ENCODE measurements at places on chromosomes 7 and 10.

GRCh38 chr10:72088889-72089575 is 681 bp upstream of the SPOCK2 start:
- DNase-seq = no peak

- no peak for DNase-seq
Measured at GRCh38 chr7:142134909-142135308, 23.4 kb downstream of the MGAM2 start.

GRCh38 chr10:112956631-112957350 is 6.7 kb downstream of the TCF7L2 start:
- no peak for DNase-seq

DNA sequence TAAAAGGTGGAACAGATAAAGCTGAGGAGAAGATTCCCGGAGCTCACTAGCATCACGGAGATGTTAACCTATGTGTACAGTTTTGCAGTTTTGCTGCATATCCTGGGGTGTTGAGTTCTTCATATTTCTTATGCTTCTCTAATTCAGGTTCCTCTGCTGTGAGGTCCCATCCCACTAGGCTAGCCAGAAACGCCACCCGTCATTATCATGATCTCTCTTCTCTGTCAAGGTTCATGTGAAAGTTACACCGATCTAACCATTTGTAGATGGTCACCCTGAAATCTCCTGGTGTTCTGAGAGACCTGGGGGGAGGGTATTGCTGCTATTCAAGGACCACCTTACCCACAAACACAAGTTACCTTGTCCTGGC is 136.3 kb downstream of the CCDC71L start:
- DNase-seq = no peak

DNA sequence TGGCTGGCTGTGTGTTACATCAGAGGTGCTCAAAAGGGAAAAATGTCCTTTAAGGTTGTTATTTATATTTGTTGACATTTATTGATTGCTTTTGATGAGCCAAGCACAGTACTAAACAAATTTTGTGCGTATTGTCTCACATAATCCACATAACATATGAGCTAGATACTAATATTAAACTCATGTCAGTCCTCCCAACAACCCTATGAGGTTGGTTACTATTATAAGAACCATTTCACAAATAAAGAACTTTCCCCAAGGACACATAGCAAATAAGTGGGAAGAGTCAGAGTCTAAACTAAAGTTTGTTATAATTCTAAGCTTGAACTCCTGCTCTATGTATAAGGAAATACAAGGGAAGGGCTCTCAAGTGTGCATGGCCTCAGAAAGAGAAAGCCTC is 35.6 kb upstream of the OTUD1 start:
- no peak for DNase-seq

GRCh38 chr7:117036053-117036669 is 82.9 kb downstream of the ST7 start:
- no peak for DNase-seq

DNA sequence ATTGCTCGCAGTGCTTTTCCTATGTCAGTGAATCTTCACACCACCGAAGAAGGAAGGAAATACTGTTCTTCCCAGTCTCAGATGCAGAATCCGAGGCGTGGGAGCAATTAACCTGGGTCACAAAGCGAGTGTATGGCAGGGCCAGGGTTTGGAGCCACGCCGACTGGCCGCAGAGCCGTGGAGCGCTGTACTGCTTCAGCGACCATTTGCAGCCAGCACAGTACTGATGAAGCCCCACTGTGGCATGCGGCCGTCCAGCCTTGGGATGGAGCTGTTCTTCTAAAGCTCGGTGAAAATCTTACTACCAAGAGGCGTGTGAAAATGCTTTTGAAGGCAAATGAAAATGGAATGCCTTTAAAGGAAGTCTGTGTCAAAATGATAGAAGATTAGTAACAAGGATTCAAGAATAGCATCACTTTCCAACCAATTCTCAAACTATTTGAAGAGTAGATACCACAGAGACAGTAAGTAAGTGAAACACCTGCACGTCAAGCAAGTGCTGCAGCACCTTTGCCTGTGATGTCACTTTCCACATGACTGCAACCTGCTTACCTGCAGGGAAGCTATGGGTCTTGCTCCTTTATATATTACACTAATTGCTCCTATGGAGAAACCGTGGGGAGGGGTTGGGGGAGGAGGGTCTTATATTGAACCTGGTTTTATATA is 4.9 kb downstream of the PPP2R2D start:
- DNase-seq = no peak

DNA sequence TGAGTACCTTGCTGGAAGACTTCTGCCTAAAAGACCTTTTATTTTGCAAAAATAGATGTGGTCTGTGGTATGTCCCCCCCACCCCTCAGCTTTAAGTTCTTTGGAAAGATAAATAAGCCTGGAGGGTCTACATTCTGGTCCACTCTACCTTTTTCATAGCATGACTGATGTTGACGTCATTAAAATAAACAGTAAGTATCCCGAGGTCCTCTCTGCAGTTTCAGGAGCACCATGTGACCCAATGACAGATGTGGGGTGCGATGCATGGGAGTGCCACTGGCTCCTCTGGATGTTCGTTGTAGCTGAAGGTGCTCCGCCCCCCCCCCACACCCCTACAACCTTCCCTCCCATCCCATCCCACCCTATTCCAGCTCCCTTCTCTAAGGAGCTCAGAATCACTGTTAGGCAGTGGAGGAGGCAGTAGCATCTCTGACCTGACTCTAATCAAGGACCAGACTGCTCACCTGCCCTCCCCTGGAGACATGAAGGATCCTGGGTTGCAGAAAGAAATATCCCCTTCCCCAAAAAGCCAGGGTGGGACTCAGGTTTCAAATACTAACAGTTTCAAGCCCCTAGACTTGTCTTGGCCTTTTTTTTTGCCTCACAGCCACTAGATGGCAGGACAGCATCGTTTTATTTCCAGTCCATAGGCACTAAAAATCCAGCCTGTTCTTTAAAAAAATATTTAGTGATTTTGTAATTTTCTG is 25.1 kb downstream of the CASP7 start:
- DNase-seq = peak; percentile 3

DNA sequence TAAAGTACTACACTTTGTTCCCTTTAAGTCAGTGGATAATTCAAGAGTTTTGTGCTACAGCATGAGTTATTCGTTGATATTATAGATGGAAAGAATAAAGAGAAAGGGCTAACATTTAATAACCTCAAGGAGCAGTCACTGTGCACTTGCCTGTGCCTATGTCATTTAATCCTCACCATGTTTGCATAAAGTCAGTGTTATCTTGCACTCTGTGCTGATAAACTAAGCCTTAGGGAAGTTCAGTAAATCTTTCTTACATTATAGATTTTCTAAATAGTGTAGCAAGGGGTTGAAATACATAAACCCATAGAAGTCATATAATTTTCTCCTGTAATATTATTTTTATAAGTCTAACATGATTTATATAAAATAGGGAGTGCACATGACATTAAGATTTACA is 103.1 kb downstream of the TMEM26 start:
- no peak for DNase-seq

GRCh38 chr7:48140001-48140681 is 31.1 kb upstream of the ABCA13 start:
- peak; percentile 38 for DNase-seq

GRCh38 chr10:72814099-72814790 is 79.3 kb upstream of the OIT3 start:
- no peak for DNase-seq

Measured in GM04503 (cell line).